ENCODE measurements at places on chromosomes 7 and 10.
A peak's percentile ranks its signal among the peaks of the same experiment; 100 is the strongest.

- no peak for DNase-seq
Observed at GRCh38 chr10:70319183-70319582, 35.4 kb upstream of the NPFFR1 start.

GRCh38 chr10:115989621-115990020 is 283.4 kb downstream of the GFRA1 start:
- peak; percentile 37 for DNase-seq

DNA sequence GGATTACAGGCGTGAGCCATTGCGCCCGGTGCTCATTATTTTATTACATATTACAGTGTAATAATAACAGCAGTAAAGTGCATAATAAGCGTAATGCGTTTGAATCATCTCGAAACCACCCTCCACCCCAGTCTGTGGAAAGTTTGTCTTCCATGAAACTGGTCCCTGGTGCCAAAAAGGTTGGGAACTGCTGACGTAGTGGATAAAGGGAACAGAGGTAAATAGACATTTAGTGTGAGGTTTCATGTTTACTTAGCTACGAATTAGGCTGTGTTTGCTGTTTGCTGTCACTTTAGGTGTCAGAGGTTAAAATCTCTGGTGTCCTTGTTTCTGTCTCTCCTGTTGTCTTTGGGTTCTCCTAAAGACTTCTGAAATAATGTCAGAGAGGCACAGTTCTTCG is 60.3 kb upstream of the SLC39A12 start:
- no peak for DNase-seq

GRCh38 chr7:2123360-2123759 is 109.4 kb downstream of the MAD1L1 start:
- DNase-seq, result peak; percentile 25

- no peak for DNase-seq
Observed at GRCh38 chr10:29922892-29923291, 136.5 kb downstream of the JCAD start.

DNA sequence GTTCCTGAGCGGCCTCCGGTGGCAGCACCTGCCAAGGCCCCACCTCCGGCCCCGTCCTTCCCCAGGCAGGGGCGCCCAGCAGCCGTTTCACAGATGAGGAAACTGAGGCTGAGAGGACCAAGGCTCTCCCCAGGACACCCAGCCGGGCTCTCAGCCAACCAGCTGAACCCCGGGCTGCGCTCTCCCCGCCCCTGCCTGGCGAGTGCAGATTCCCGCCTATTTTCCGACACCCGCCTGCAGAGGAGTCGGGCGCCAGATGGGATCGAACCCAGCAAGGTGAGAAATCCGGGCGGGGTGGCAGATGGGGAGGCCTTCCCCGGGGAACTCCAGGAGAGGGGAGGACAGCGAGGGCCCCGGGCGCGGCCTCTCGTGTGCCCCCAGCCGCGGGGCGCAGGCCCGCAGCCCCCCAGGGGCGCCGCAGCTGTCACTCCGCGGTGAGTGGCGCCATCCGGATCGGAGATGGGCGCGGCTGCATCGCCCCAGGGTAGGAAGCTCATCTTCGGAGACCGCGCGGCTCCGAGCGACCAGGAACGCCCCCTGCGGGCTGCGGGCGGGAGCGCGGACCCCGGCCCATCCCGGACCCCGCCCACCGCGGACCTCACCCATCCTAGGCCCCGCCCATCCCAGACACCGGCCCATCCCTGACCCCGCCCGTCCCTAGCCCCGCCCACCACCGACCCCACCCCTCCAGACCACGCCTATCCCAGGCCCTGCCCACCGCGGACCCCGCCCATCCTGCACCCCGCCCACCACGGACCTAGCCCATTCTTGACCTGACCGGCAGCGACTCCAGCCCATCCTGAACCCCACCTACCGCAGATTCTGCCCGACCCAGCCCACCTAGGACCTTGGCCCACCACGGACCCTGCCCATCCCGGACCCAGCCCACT is 90.3 kb downstream of the MICALL2 start:
- peak; percentile 1 for DNase-seq

GRCh38 chr10:43038783-43039623 is 37.9 kb upstream of the RET start:
- DNase-seq, result no peak

GRCh38 chr7:4856336-4857057 is 5.3 kb downstream of the PAPOLB start:
- no peak for DNase-seq

- DNase-seq, result no peak
Observed at GRCh38 chr10:110841767-110842267, 29.9 kb upstream of the PDCD4 start.

- peak; percentile 17 for DNase-seq
Observed at GRCh38 chr7:36623247-36623646, 101.0 kb downstream of the AOAH start.

DNA sequence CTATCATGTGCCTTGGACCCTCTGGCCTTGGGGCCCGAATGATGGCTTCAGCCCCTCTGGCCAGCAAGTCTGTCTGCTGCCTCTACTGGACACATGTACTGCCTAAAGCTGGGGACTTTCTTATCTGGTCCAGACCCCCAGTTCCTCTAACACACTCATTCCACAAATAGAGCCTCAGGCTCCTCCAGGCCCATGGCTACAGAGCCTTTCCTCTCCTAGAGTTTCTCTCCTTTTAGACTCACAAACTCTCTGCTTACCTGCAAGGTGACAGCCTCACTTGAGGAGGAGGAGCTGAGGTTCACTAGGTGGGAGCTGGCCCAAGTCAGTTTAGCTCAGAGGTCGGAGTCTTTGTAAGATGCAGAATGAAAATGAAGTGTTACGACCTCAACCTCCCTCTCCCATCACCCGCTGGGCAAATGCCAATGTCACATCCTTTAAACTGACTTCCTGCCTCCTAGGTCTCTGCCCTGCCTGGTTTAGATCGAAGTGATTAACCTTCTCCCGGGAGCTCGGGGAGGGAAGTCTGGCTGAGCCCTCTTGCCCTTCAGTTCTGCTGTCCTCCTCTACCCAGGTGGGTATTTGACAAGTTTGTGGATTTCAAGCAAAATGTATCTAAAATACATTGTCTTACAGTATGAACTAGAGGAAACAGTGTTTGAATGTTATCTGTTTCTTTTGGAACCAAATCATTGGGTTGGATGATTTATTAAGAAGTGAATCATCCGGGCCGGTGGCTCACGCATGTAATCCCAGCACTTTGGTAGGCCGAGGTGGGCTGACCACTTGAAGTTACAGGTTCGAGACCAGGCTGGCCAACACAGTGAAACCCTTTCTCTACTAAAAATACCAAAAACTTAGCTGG is 71.9 kb upstream of the TNS3 start:
- peak; percentile 78 for DNase-seq

DNA sequence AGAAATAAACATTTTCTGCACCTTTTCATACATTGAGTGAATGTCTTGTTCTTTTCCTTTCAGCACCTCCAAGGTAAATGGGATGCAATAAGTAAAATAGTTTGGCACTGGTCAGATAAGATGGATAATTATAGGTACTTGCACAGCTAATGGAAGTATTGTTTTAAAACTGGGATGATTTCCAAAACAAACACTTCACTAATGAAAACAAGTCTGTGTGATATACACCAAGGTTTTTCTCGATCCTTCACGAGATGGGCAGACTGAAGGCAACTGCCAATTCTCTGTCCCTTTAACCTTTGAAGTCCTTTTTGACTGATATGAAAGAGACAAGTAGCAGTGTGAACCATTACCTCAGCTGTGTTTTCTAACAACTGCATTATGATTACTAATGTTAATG is 423.8 kb downstream of the GFRA1 start:
- no peak for DNase-seq

- peak; percentile 59 for DNase-seq
Observed at GRCh38 chr7:156652886-156653568, 12.5 kb downstream of the RNF32 start.

DNA sequence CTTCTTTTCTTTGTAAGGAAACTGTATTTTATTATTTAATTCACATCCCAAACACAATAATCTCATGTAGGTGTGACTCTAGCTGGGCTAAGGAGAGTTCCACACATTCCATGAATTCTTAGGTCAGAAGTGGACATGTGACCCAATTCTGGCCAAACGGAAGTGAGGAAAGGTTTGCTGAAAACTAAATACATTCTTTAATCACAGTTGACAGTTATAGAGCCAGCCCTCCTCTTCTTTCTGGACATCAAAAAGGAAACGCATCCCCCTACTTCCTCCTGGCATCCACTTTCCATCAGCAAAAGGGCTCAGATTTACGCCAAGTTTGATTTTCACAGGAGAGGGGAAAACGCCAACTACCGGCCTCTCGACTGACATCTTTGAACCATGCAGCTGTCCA is 774.4 kb upstream of the POM121L12 start:
- DNase-seq, result peak; percentile 37

- no peak for DNase-seq
Observed at GRCh38 chr7:80415522-80415921, 96.3 kb downstream of the GNAT3 start.

GRCh38 chr7:158695726-158696452 is 8.7 kb downstream of the NCAPG2 start:
- DNase-seq, result peak; percentile 68

DNA sequence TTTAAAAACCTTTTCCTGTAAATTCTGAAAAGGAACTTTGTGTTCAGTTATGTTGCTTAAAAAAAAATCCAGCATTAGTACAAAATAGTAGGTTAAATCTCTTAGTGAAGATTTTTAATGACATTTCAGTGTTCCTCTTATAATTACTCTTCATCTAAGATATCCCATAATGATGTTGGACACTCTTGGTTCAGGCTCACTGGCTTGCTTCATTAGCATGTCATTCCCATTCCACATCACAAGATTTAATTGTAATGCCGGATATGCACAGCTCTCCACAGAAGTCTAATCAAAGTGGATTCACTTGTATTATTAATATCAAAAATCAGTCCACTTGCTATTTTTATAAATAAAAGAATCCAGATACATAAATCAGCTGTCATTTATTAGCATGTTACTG is 180.0 kb upstream of the MDFIC start:
- no peak for DNase-seq

- DNase-seq, result no peak
Observed at GRCh38 chr10:45655219-45655618, 17.4 kb downstream of the ZFAND4 start.
